Activated CD4-positive, CD25-positive, alpha-beta regulatory T cell treated with anti-CD3 and anti-CD28 coated beads, Interleukin-2, amount 50 U/mL, for 16 hours (primary cell): ENCODE measurements at places on chromosomes 6 and 20.

- DNase-seq = no peak
These were observed 46.4 kb downstream of the PTPRA start for GRCh38 chr20:2919518-2920245.

DNA sequence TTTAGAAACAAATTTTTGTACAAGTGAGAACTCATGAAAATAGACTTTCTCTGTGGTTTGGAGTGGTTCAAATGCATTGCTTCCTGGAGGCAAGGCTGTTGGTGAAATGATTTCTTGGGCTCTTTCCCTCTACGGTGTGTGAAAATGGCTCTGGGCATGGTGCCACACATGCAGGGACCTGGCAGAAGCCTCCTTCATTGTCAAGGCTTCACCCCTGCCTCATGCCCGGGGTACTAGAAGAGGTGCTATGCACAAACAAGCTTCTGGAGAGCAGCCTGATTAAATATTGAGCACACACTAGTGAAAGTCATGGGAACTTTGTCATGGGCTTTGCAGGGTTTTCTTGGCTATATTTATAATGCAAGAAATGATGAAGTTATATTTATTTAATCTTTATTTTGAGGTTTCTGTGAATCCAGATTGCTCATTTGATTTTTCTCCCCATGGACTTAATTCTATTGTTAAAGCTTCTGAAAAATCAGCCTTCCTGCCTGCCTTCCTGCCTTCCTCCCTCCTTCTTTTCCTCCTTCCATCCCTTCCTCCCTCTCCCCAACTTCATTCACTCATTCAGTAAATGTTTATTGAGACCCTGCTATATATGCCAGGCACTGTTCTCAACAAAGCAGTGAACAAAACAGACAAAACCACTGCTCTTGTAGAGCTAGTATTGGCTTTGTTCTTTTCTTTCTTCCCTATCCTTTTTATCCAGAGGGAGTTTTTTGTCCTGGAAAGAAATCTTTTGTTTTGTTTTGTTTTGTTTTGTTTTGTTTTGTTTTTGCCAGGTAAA, 21.0 kb downstream of the C6orf89 start:
- no peak for DNase-seq

DNA sequence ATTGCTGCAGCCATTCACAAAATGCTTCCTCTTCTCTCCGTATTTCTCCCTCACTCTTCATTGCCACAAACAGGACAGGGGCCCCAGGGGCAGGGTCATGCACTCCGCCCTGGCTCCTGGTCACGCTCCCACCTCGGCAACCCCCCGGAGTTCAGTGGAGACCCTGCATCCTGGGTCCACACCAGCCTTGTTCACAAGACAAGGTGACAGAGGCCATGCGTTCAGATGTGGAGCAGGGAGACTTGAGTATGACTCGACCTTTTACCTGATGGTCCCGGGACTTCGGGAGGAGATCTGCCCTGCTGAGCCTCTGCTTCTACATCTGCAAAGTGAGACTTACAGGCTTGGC, 49.4 kb downstream of the ANKRD60 start:
- DNase-seq = no peak

- no peak for DNase-seq
These were observed 205.7 kb upstream of the ARG1 start for GRCh38 chr6:131367206-131367873.

DNA sequence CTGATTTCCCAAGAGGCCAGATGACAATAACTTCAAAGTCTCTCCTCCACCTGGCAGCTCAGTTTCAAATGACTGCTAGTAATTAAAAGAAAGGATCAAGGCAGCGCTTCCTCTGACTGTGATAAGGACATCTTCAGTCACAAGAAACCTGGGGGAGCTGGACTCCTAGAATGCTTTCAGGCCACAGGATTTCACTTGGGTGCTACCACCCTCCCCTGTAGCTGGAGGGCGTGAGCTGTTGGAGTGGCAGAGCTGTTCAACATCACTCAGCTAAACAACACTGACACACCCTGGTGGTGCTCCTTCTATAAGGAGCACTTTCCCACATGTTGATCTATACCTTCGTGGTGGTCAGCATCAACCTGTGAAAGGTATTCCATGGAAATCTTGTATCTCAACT, 2.2 kb upstream of the CNR1 start:
- DNase-seq = no peak

GRCh38 chr6:163712981-163713380, 298.5 kb downstream of the QKI start:
- DNase-seq = no peak

GRCh38 chr6:166657531-166657930, 30.5 kb upstream of the RPS6KA2 start:
- DNase-seq = no peak

GRCh38 chr6:110399219-110400071, 15.9 kb downstream of the DDO start:
- DNase-seq = no peak

DNA sequence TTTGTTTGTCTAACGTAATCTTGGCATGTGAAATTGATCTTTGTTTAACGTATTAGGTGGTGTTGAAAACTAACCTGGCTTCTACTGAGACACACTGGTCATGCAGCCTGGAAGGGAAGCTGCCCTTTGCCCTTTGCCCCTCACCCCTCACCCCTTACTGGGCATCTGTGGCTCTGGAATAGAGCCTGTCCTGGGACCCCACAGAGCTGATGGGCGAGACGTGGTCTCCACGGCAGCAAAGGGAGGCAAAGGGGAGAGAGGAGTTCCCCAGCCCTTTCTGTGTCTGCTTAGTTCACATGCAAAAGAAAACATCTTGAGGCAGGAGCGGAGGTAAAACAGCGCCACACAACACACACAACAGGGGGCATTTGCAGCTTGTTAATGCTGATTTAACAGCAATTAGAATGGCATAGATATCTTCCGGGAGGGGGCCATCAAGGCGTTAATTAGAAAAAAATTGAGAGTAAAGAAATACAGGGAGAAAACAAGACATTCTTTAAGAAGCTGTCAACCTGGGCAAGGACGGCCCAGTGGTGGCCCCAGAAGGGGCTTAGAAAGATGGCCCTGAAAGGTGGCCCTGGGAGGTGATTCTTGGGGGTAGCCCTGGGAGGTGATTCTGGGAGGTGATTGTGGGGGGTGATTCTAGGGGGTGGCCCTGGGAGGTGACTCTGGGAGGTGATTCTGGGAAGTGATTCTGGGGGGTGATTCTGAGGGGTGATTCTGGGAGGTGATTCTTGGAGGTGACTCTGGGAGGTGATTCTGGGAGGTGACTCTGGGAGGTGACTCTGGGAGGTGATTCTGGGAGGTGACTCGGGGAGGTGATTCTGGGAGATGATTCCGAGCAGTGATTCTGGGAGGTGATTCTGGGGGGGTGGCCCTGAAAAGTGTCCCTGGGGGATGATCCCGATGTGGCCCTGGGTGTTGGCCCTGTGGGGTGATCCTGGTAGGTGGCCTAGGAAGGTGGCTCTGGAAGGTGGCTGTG, 44.5 kb upstream of the DACT2 start:
- DNase-seq = no peak

DNA sequence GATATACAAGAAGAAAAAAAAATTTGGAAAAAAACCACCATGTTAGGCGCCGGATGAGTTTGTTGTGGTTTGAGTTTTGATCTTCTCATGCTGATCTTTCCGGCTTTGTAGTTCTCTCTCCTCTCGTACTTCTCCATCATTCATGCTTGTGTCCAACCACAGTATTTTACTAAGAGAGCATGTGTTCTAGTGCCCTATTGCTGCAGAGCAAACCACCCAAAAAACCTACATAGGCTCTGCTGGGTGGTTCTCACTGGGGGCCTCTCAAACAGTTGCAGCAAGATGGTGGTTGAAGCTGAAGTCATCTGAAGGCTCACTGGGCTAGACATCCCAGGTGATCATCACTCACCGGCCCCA, 404.2 kb downstream of the PLCB1 start:
- no peak for DNase-seq

- no peak for DNase-seq
These were observed 662 bp downstream of the ENTPD6 start for GRCh38 chr20:25195962-25196785.

DNA sequence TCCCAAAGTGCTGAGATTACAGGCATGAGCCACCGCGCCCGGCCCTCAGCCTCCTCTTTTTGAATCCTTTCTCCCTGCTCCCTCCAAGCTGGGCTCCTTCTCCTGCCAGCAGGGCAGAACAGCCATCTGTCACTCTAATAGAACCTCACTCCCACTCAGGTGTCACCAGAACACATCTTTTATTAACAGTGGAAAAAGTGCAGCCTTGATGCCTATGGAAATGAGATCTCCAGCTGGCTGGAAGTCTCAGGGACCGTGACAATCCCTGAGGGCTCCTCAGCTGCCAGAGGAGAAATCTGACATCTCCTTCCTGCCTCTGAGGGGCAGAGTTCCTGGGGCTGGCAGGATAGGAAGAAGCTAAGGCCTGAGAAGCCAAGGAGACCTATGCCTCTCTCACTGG, 28.0 kb downstream of the TMC2 start:
- no peak for DNase-seq
